CMK (cell line): ENCODE measurements at places on chromosomes 7 and 10.

GRCh38 chr10:23614483-23614882 lies 175.6 kb downstream of the OTUD1 start:
- DNase-seq, result no peak

- DNase-seq, result no peak
These were observed 203.6 kb upstream of the AKR1E2 start for GRCh38 chr10:4622384-4622783.

DNA sequence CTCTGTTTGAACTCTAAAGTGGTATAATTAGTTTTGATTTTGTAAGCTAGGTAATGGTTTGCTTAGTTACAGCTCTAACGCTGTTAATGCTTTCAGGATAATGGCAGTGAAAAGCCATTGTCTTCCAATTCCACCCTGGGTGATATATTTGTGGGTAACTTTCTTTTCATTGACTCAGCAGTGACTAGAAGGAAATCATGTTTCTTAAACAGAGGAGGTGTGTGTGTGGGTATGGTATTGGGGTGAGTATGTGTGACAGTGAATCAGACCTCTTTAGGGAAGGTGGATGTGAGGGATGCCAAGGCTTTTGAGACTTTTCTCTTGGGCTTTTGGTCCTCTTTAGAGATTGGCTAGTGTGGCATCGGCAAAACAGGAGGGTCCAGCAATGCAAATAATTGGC lies 13.6 kb downstream of the ENTPD7 start:
- DNase-seq, result no peak

- DNase-seq, result no peak
These were observed 140.7 kb downstream of the PFKFB3 start for GRCh38 chr10:6343305-6344010.

DNA sequence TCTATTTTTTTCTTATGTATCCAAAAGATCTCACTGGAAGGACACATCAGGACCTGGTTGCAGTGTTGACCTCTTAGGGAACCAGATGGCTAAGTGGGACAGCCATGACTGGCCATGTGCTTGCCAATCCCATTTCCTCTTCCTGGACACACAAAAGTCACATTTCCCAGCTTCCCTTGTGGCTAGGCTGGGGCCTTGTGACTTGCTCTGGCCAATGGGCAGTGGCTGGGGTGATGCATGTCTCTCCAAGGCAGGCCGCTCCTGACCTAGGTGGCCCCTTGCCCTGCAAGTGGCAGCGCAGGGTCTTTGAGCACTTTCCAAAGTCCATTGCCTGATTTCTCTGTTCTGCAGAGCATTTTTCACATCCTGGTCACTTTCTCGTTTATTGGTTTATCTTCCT lies 41.7 kb upstream of the HSPA12A start:
- no peak for DNase-seq

DNA sequence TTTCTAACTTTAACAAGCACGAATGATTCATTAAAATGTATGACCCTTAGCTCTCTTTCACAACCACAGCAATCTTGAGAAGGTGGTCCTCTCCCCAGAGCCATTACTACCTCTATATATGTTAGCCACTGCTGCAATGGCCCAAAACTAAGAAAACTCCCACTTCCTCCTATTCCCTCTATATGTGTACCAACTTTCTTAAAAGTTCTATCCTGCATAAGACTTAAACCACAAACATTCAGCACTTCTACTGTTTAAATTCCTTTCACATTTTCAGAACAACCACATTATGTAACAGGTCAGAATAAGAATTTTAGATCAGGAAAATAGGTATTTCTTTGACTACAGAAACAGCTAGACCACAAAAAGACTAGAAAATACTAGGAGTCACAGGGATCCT lies 36.2 kb downstream of the WASL start:
- DNase-seq, result no peak

- DNase-seq, result no peak
These were observed 27.7 kb upstream of the BPGM start for GRCh38 chr7:134618756-134619530.
